ENCODE measurements at places on chromosomes 12 and 14.

- DNase-seq: no peak
These were observed 48.5 kb upstream of the TSPAN11 start for GRCh38 chr12:30878024-30878423.

DNA sequence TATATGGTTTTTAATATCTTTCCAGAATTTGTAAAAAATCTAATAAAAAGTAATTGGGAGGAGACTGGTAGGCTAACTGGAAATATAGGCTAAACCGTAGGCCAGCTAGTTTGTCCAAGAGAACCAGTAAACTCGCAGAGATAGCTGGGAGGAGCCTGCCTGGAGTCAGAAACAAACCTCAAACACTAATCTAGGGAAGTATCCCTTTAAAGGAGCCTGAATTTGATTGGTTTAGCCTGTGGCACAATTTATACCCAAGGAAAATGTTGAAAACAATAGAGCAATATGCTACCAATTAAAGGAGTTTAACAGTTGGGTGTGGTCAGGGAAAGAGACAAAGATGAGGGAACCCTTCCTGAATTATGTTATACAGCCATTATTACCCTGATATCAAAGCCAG lies 109.6 kb downstream of the EML5 start:
- DNase-seq: no peak

- DNase-seq: no peak
These were observed 78.7 kb downstream of the PLXNC1 start for GRCh38 chr12:94227066-94227465.

- no peak for DNase-seq
These were observed 49.6 kb downstream of the BMAL2 start for GRCh38 chr12:27382171-27382795.

GRCh38 chr12:102342281-102343006 lies 137.9 kb downstream of the IGF1 start:
- DNase-seq: no peak

DNA sequence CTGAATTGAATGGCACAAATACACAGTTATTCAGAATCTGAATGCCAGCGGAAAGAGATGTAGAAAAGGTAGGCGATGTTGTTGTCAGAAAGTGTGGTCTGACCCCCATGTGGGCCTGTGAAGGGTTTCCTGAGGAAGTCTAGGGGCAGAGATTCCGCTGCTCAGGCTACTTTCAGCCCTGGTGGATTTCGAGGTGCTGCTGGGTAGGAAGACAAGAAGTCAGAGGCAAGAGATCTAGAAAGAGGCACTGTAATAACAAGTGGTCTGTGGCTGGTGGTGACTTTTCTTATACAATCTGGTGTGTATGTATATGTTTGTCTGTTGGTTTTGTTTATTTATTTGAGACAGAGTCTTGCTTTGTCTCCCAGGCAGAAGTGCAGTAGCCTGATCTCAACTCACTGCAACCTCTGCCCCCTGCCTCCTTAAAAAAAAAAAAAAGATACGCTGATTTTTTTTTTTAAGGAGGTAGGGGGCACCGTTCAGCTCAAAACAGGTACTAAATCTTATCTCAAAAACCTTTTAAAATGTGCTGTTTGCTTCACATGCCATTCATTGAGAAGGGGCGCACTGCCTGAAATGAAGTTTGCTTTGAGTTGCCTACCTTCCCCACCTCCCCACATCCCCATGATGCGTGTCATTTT lies 27.1 kb upstream of the MANSC4 start:
- no peak for DNase-seq

- DNase-seq: no peak
These were observed 150.4 kb upstream of the FAR2 start for GRCh38 chr12:28998662-28999120.

DNA sequence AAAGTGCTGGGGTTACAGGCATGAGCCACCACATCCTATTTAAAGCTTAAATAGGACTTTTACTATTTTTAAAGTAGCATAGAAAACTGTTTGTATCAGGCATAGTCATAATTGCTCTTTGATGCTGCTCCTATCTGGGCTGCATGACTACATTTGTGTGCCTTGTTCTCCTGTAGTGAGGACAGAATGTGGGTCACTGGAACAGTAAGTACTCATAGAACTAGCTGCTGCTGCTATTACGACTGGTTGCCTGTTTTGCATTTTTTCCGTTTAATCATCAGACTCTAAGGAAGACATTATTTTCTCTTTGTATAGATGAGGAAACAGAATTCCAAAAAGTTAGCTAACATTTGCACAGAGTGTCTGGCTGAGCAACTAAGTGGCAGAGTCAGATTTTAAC lies 42.8 kb downstream of the ZC3H14 start:
- no peak for DNase-seq

DNA sequence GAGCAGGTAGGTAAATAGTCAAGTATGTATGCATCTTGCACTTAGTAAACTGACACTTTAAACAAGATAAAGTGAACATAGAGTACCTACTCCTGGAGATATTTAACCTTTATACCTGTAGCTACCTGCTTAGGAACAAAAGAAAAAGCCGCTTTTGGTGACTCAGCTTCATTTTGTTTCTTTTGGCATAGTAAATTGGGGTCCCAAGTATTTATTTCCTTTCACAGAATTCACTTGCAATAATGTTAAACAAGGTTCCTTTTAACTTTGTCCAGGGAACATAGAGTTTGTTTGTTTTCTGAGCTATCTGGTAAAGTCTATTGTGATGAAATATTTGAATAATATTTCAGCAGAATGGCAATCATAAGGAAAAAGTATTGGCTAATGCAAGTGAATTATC lies 20.0 kb downstream of the SLCO1B3 start:
- no peak for DNase-seq

- no peak for DNase-seq
These were observed 248.6 kb upstream of the SOX5 start for GRCh38 chr12:24198070-24198469.

GRCh38 chr14:31024577-31025366 lies 677 bp upstream of the AP4S1 start:
- no peak for DNase-seq

DNA sequence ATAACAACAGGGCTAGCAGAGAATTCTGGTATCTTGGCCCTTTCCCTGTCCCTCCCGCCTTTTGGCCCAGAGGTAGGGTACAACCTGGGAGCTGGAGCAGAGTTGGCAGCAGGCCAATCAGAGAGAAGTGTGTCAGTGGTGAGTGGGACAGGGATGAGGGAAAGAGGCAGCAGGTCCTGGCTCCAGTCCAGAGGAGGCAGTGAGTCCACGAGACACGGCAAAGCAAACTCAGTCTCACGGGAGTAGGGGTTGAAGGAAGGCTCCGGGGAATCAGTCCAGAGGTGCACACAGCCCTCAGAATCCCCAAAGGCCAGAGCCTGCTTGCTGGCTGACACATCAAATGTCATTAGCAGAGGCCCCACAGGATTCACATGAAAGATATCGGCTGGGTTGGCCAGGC lies 7.3 kb downstream of the PAN2 start:
- DNase-seq: no peak

DNA sequence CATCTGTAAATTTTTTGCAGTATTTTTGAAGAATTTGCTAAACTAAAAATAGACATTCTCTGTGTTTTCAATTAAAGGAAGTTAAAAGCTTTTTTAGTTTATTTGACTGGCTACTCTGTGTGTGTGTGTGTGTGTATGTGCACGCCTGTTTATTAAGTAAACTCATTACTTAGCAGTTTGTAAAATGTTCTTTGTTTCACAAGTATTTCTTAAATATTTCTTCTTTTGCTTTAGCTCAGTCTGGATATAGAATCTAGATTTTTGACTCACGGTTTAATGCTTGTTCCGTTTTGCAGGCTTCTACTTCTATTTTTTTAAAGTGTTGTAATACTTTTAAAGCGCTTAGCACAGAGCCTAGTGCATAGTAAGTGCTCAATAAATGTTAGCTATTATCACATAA lies 46.5 kb upstream of the KCNMB4 start:
- no peak for DNase-seq

DNA sequence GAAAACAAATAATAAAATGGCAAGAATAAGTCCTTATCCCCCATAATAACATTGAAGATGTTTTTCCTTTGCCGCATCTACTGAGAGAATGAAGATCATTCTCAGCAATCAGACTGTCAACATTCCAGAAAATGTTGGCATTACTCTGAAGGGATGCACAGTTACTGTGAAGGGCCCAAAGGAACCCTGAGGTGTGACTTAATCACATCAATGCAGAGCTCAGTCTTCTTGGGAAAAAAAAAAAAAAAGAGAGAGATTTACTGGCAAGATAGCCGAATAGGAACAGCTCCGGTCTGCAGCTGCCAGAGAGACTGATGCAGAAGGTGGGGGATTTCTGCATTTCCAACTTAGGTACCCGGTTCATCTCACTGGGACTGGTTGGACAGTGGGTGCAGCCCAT lies 41.3 kb upstream of the OR6J1 start:
- no peak for DNase-seq

GRCh38 chr12:28089338-28089737 lies 100.9 kb upstream of the CCDC91 start:
- DNase-seq: no peak

DNA sequence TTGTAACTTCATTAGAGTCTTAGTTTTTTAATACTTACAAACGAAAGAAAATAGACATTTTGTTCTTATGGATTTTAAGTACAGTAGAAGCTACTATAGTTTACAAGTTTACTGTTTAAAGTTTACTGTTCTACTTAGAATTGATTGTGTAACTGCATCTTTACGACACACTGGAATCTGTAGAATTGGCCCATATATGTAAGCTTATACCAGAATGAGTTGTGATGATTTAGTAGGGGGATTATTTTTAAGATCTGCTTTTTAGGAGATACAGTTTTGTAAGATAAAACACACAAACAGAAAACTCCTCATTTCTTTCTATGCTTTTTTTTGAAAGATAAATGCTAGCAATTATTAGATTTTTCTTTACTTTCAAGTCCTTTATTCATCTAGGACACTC lies 30.2 kb upstream of the NAV3 start:
- DNase-seq: no peak

- no peak for DNase-seq
These were observed 223.0 kb downstream of the DUSP6 start for GRCh38 chr12:89129167-89129870.
